ENCODE measurements at places on chromosomes 3 and 15.

- no peak for DNase-seq
These were observed 46.2 kb downstream of the TBL1XR1 start for GRCh38 chr3:177150970-177151627.

- no peak for DNase-seq
These were observed 399.9 kb downstream of the PDCD6IP start for GRCh38 chr3:34198309-34198708.

- DNase-seq = no peak
These were observed 581.4 kb upstream of the TBL1XR1 start for GRCh38 chr3:177778633-177779032.

DNA sequence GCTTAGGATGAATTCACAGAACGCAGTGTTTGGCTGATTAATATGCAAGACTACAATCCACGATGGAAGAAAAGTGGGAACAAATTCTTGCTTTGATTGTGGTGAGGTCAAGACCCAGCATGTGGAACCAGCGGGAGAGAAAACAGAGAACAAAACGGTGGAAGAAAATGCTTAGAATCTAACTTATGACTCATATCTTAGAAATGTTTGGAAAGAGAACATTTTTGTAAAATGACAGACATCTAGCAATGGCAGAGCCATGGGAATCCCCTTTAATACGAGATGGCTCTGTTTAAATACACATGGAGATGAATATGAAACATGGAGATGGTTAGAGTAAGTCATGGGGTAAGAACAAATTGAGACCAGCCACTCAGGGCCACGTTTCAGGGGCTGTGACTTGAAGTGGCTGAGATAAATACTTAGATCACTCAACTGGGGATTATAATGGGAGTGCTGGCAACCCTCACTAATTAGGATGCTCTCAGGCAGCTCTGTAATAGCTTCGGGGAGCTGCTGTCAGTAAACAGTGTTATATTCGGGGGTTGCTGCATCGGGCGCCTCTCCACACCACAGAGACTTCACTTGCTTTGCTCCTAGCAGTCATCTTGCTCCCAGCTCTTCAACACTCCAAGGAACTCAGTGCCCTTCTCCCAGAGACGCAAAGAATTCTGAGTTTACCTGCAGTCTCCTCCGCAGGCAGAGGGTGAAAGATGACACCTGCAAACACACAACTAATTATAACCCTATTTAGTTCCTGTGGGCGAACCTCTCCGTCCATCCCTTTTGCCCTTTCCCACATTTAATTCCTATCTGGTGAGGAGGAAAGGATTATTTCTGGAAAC lies 68.0 kb upstream of the ONECUT1 start:
- DNase-seq = no peak

- DNase-seq = no peak
These were observed 401.3 kb upstream of the CFAP20DC start for GRCh38 chr3:59450946-59451763.

DNA sequence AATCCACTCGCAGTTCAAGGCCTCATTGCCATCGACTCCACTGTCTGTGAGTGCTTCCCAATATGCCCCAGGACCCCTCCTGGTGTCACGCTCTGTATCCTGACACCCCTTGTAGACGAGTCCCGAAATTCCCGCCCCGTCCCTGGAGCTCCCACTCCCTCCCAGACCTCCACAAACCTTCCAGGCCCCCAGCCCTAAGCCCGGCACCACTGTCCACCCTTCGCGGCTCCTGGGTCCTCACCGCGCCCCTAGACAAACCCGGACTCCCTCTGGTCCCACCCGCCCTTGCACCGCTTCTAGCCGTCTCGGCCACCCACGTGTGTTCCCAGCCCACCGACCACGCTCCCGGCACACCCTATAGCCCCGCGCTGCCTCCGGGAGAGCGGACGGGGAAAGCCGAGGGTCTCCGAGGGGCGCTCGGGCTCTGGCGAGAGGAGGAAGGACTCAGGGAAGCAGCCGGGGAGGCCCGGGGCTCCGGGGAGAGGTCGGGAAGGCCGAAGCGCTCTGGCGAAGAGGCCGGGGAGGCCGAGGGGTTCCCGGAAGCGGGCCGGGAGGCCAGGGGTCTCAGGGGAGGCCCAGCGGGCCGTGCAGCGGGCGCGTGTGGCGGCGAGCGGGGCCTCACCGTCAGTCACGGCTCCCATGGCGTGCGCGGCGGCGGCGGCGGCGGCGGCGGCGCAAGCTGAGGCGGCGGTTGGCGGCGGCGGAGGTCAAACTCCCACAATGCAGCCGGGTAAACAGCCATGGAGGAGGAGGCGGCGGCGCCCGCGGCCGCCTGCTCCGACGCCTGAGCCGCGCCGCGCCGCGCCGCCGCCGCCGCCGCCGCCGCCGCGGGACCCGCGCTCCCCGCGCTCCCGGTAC lies at the start of the genes ATXN7 and THOC7:
Gene ATXN7, plus strand, starts transcription at position 718 of the 858 bp plus-strand sequence. CDS start 48,732 bp downstream, outside the sequence.
Gene THOC7, minus strand, starts transcription at position 656 of the 858 bp plus-strand sequence. Its CDS starts 15 bp downstream, at position 641.
- no peak for DNase-seq

- no peak for DNase-seq
These were observed 21.4 kb upstream of the ABHD17C start for GRCh38 chr15:80673561-80674244.

DNA sequence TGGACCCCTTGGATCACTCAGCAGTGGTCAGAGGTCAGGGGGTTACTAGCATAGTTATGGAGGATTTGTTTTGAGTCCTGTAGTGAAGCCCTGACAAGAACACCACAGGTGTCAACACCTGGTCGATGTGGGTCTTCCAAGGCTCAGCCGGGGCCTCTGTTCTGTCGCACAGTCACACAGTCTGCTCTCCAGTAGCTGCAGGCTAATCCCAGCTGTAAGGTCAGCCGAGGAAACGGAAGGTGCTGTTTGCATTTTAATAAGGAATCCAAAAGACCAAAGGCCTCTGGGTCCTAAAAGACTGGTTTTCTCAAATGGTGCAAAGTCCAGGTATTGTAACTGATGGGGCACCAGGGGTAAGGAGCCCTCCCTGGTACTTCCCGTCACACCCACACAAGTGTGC lies 71.7 kb downstream of the RPLP1 start:
- no peak for DNase-seq

- no peak for DNase-seq
These were observed 524.7 kb upstream of the ZNF717 start for GRCh38 chr3:76310089-76310488.

GRCh38 chr3:192881159-192881786 lies 36.4 kb downstream of the MB21D2 start:
- no peak for DNase-seq

GRCh38 chr3:31664031-31664430 lies 131.3 kb downstream of the STT3B start:
- DNase-seq = no peak

DNA sequence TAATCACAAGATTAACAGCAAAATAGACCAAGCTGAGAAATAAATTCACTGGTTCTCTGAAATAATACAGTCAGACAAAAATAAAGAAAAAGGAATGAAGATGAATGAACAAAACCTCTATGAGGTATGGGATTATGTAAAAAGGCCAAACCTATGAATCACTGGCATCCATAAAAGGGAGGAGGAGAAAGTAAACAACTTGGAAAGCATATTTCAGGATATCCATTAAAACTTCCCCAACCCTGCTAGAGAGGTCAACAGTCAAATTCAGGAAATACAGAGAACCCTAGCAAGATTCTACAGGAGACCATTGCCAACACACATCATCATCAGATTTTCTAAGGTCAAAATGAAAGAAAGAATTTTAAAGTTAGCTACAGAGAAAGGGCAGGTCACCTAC lies 649.7 kb upstream of the CBLB start:
- DNase-seq = no peak

- no peak for DNase-seq
These were observed 109.9 kb upstream of the GAP43 start for GRCh38 chr3:115513416-115513800.

- no peak for DNase-seq
These were observed 77.0 kb downstream of the BBX start for GRCh38 chr3:107599772-107600145.

- no peak for DNase-seq
These were observed 10.9 kb downstream of the SCG3 start for GRCh38 chr15:51692154-51692553.

DNA sequence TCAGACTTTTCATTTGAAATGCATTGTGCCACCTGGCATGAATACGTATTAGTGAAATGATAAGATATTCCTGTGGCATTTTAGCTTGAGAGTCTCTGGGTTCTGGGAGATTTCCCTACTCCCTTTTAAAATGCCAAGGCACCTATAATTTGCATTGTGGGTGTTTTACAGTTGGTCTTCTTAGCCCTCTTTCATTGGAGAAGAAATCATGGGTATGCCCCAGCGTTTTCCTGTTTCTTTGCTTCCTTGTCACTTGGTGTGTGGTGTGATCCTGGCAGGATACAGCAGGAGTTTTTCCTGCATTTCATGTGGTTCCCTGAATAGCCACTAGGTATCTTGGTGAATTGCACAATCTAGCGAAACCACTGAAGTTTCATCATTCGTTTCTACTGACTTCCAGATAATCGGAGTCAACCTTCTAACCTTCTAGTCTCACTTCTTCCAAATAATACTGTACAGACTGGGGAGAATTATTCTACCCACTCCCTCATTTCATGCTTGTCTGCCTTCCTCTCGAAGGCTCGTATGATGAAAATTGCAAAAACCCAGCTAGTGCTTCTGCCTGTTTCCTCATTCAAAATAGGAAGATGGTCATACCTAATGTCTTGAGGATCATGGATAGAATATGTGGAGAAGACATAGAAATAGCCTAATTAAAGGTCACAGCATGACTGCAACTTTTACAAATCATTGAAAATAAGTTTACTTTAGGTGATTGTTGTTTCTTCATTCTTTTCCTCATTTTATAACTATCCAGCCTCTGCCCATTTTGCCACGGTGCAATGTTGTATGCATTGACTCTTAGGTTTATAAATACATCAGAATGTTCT lies 2.6 kb downstream of the BHLHE40 start:
- no peak for DNase-seq

GRCh38 chr3:156750191-156750873 lies 75.8 kb upstream of the LEKR1 start:
- DNase-seq = no peak

- no peak for DNase-seq
These were observed 73.0 kb upstream of the POMGNT2 start for GRCh38 chr3:43178891-43179366.

GRCh38 chr3:55687526-55687925 lies 200.4 kb upstream of the WNT5A start:
- DNase-seq = no peak

GRCh38 chr3:32597656-32598055 lies 27.0 kb upstream of the DYNC1LI1 start:
- no peak for DNase-seq

- no peak for DNase-seq
These were observed 380 bp upstream of the ALS2CL start for GRCh38 chr3:46693892-46694226.

DNA sequence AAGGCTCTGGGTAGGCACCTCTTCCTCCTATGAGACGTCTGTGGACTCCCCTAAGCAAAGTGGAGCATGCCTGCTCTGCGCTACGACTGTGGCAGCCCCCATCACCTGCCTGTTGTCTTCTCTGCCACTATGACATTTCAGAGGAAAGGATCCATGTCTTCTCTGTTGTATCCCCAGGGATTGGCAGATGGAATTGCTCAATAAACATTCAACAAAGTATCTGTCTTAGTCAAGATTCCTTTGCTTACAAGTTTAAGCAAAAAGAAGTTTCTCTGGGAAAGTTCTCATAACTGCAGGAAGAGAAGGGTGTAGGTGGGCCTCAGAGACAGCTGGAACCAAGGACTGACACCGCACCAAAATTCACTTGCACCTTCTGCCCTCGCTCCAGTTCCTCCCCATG lies 34.3 kb downstream of the AMOTL2 start:
- no peak for DNase-seq

All from esophagus squamous epithelium (tissue), 5 donors.